Left ventricle myocardium inferior (tissue), 1 donor: ENCODE measurements at places on chromosomes 12 and 14. TPM values are rescaled to one million over a fixed set of nuclear protein-coding genes. Genes with fewer than 3 reads are reported as not detected.

The PTCSC3 gene
- total RNA-seq, result not detected

The RASSF9 gene
- 7.3 TPM for total RNA-seq

The PPP4R4 gene
- total RNA-seq, result not detected

The WDHD1 gene
- total RNA-seq, result 1.3 TPM

The KCNJ8 gene
- total RNA-seq, result 51.3 TPM

The GUCY2C gene
- total RNA-seq, result 0.11 TPM

The FOXG1 gene
- not detected for total RNA-seq

The GPHB5 gene
- total RNA-seq, result not detected

The RNASE4 gene
- 9.0 TPM for total RNA-seq

The GARIN6 gene
- total RNA-seq, result not detected

The KERA gene
- not detected for total RNA-seq

- H3K4me1 ChIP-seq, result peaks cover 12% of the 10 kb centered on the region
- H3K36me3 ChIP-seq, result no peaks in the 10 kb centered on the region
- no peak overlapping the region for H3K27ac ChIP-seq
Measured at GRCh38 chr12:69751476-69751875, 12.8 kb downstream of the RAB3IP start.

DNA sequence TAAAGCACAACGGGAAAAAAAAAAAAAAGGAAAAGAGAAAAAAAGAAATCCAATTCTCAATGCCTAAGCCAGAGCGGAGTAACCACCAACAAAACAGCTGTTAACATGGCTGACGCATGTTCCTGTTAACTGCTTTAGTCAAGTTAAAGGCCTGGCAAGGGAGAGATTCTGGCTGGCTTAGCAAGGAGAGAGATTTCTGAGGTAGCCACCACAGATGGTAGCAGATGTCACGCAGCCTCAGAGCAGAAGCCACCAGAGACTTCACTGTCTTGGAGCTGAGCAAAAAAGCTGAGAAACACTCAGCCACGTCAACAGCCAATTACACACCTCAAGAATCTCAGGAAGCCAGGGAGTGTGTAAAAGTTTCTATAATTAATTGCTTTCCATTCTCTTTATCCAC is 87.1 kb downstream of the TMCC3 start:
- no peaks in the 10 kb centered on the region for H3K27me3 ChIP-seq
- H3K36me3 ChIP-seq, result no peaks in the 10 kb centered on the region
- no peak overlapping the region for H3K4me3 ChIP-seq
- H3K4me1 ChIP-seq, result no peaks in the 10 kb centered on the region

DNA sequence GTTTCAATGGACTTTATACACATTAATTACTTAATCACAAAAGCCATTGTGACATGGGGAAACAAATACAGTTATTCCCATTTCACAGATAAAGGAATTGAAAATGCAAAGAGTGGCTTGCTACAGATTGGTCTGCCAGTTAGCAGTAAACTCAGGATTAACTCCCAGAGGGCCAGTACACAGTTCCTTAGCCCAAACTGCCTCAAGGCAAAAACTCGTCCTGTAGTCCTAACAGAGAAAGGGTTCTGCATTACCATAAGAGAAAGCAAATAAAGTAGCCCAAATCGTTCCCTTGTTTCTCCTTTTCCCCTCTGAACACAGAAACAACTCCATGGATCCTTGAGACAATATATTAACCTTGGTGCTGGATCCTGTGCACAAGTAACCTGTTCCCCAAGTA is 274.4 kb downstream of the LRIG3 start:
- H3K36me3 ChIP-seq, result no peaks in the 10 kb centered on the region
- no peak overlapping the region for H3K4me3 ChIP-seq
- no peaks in the 10 kb centered on the region for H3K4me1 ChIP-seq
- no peak overlapping the region for H3K27ac ChIP-seq
- DNase-seq, result no peak

- H3K27me3 ChIP-seq, result no peaks in the 10 kb centered on the region
- H3K4me3 ChIP-seq, result peak overlapping the region; percentile 90
- H3K4me1 ChIP-seq, result peaks cover 24% of the 10 kb centered on the region
- no peaks in the 10 kb centered on the region for H3K36me3 ChIP-seq
- peak; percentile 45 for DNase-seq
- peak overlapping the region; percentile 80 for H3K27ac ChIP-seq
Measured at GRCh38 chr12:6914947-6915788, 788 bp downstream of the ENO2 start.

DNA sequence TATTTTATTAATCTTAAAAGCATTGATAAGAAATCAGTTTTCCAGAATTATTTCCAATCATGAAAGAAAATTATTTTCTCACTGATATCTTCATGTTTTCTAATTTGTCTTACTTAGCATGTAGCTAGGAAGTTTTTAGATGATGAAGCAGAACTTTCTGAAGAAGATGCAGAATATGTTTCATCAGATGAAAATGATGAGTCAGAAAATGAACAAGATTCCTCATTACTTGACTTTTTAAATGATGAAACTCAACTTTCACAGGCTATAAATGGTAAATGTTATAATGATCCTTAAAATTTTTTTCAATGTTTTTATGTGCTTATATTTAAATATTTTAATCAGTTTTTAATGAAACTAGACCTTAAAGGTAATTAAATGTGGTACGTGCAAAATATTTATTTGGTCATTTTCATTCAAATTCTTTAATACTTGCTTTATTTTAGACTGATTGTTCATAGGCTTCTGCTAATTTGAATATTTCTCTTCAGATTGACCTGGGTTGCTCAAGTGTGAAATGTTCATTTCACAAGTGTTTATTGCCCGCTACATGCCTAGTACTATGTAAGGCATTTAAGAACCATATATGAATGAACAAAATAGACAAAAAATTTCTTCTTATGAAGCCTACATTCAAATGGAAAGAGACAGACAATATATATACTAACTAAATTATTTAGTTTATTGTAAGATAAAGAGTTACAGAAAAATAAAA is 49.5 kb downstream of the FANCM start:
- peaks cover 11% of the 10 kb centered on the region for H3K36me3 ChIP-seq
- H3K27ac ChIP-seq, result no peak overlapping the region
- no peak for DNase-seq
- H3K27me3 ChIP-seq, result no peaks in the 10 kb centered on the region
- no peak overlapping the region for H3K4me3 ChIP-seq

DNA sequence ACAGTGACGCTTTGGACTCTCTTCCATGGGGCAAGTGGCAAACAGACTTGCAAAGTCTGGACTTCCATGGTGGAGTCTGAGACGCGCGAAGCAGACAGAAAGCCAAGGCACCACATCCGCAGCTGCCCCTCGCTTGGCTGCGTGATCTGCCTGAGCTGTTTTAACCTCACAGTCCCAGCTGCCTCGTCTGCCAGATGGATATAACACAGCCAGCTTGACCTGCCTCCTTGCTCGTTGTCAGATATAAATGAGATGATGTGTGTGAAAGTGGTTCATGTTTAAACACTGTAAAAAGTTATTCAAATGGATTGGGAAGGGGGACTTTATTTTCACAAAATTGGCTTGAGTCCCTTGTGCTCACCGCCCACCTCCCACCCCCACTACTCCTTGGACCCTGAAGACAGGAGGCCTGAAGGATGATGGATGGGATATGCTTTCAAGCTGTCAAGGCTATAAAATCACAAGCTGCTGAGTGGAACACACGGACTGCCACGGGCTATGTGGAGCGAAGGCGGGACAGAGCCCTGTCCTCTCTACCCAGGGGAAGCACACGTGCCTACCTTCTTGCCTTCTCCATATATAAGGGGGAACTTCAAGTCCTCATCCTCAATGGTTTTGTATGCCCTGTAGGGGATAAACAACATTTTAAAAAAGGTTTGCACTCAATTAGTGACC is 226.9 kb downstream of the MON2 start:
- no peaks in the 10 kb centered on the region for H3K27me3 ChIP-seq
- H3K4me1 ChIP-seq, result peaks cover 14% of the 10 kb centered on the region
- H3K27ac ChIP-seq, result peak overlapping the region; percentile 54
- H3K36me3 ChIP-seq, result peaks cover 21% of the 10 kb centered on the region
- peak; percentile 38 for DNase-seq

GRCh38 chr14:61296151-61296550 is 15.0 kb upstream of the TMEM30B start:
- H3K27ac ChIP-seq, result no peak overlapping the region
- DNase-seq, result no peak
- H3K4me3 ChIP-seq, result no peak overlapping the region
- no peaks in the 10 kb centered on the region for H3K27me3 ChIP-seq
- peaks cover 6% of the 10 kb centered on the region for H3K4me1 ChIP-seq
- no peaks in the 10 kb centered on the region for H3K36me3 ChIP-seq

DNA sequence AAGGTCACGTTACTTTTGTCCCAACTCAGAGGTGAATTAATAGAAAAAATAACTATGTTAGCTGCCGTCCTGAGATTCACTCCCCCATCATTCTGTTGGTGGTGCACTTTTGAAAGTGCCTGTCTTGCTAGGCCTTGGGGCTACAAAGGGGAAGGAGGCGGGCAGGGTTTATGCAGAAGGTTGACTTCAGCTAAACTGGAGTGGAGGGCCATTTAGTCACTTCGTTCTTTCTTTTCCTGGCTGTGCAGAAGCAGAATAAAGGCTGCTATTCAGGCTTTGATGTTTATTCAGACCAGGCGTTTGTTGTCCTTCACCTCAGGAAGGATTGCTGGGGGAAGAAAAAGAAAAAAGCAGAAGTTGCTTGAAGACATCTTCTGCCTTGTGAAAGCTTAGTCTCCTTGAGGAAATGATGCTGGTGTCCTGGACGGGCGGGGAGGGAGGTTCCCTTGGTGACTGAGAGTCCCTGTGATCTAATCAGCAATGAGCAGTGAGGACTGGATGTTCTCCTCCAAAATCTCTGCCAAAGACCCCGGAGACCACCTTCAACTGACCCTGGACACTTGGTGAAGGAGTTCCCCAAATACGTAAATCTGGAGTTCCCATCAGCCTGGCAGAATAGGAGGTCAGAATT is 4.0 kb downstream of the GLT1D1 start:
- DNase-seq, result no peak
- peaks cover 82% of the 10 kb centered on the region for H3K27me3 ChIP-seq
- H3K4me3 ChIP-seq, result no peak overlapping the region
- H3K27ac ChIP-seq, result no peak overlapping the region
- H3K36me3 ChIP-seq, result no peaks in the 10 kb centered on the region

DNA sequence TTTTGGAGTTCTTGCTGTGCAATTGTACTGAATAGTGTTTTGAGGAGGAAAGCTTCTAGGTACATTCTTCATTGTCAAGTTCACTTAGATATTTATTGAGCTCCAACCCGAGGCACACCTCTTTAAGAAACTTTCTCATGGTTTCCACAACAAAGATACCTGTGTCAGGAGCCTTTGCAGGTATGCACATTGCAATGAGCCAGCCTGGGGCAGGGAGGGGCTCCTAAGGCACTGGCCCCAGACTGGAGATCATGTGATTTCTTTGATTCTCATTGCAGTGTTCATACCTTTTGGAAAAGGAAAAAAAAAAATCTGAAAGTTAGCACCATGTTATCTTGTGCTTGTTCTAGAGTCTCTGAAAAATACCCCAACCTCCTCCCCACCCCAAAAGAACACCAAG is 80.3 kb downstream of the PRMT8 start:
- DNase-seq, result no peak
- no peaks in the 10 kb centered on the region for H3K27me3 ChIP-seq
- H3K4me3 ChIP-seq, result no peak overlapping the region
- no peaks in the 10 kb centered on the region for H3K36me3 ChIP-seq

GRCh38 chr12:41919048-41919447 is 225.6 kb downstream of the GXYLT1 start:
- no peaks in the 10 kb centered on the region for H3K36me3 ChIP-seq
- no peak overlapping the region for H3K4me3 ChIP-seq
- DNase-seq, result no peak
- H3K27ac ChIP-seq, result no peak overlapping the region

DNA sequence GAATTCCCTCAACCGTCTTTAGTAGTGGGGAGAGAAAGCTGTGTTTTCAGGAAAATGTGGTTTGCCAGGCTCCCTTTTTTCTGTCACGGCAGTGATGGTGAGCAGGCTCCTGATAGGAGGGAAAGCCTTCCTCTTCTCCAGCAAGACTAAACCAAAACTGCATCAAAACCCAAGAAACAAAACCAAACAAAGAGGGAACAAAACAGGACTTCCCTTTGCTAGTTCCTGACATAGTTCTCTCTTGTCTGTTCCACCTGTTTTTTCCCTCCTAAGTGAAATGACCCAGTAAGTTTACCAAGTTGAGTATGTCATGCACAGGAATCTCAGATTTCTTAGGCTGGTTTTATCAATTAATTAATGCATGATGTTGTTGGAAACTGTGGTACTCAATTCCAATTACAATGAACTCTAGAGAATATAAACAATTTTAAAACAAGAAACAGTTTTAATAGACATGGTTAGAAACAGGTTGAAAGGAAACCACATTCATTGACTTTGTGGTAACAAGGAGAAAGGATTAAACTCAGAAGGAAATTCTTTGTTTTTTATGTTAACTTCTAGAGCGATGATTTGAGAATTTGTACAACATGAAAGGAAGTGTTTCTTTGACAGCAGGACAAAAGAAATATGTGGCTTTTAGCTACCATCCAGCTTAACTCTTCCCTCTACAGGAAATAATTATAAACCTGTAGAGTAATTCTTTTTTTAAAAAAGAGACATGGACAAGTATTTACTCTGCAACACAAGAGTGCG is 23.0 kb upstream of the CSRP2 start:
- H3K4me1 ChIP-seq, result peaks cover 15% of the 10 kb centered on the region
- peak overlapping the region; percentile 7 for H3K27ac ChIP-seq
- no peak overlapping the region for H3K4me3 ChIP-seq
- H3K27me3 ChIP-seq, result no peaks in the 10 kb centered on the region
- H3K36me3 ChIP-seq, result no peaks in the 10 kb centered on the region
- DNase-seq, result no peak

DNA sequence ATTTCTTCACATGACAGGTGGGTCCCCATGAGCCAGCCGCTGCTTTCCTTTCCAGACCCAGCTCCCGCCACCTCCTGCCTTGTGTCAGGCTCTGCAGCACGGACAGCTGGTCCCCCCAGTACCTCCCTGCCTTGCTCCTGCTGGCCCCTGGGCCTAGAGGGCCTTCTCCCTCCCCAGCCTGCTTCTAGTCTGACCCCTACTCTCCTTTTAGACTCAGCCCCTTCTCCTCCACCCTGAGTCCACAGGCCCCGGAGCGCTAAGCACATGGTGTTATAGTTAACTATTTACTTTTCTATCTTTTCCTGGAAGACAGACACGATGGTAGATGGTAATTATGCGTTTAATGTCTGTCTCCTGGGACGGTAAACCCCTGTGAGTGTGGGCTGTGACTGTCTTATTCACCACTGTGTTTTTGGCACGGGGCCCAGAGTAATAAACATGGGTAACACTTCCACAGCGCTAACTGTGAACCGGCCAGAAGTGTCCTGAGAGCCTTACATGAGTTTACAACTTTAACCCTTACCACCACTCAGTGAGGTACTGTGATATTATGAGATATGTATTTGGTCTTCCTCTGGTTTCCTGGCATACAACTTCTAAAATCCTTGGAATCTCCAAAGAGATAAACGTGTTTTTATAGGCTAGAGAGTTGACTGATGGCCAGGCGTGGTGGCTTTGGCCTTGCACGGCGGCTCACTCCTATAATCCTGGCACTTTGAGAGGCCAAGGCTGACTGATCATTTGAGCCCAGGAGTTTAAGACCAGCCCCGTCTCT is 41.2 kb downstream of the DGLUCY start:
- H3K4me3 ChIP-seq, result no peak overlapping the region
- H3K4me1 ChIP-seq, result peaks cover 51% of the 10 kb centered on the region
- peak overlapping the region; percentile 75 for H3K27ac ChIP-seq
- H3K27me3 ChIP-seq, result no peaks in the 10 kb centered on the region
